ENCODE measurements at places on chromosomes 11 and 22.

GRCh38 chr11:33867561-33867960, 24.3 kb downstream of the LMO2 start:
- no peak for DNase-seq

- no peak for DNase-seq
Measured at GRCh38 chr11:71324788-71325417, 72.5 kb upstream of the SHANK2 start.

DNA sequence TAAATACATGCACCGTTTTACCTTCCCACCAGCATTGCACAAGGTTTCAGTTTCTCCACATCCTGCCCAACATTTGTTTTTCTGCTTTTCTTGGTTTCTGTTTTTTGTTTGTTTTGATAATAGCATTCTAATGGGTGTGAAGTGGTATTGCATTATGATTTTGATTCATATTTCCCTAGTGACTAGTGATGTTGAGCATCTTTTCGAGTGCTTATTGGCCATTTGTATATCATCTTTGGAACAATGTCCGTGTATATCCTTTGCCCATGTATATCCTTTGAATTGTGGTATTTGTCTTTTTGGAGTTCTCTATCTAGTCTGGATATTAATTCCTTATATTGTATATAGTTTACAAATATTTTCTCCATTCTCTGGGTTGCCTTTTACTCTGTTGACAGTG, 2914.8 kb upstream of the OR11H1 start:
- DNase-seq, result no peak

- DNase-seq, result no peak
Measured at GRCh38 chr11:114085965-114086793, 26.7 kb downstream of the ZBTB16 start.

DNA sequence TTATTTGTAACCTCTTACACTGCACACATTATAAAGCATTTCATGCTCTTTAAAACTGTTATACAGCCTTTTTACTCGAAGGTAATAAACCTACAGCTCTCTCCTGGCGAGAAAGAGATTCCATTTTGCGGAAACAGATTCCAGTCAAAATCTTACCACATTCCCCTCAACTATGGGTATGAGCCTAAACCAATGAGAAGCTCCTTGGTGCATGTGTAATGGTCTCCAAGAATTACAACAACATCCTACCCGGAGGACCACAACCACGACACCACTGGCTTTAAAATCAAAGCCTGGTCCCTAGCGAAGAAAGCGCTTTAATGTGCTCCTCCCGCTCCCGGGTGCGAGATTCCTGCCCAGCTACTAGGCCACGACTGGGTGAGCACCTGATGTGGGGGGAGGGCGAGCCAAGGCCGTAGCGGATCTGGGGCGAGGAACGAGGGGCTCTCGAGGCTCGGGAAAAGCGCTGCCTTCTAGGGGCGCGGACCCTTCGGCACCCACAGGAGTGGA, 821 bp downstream of the CELF1 start:
- DNase-seq, result no peak

DNA sequence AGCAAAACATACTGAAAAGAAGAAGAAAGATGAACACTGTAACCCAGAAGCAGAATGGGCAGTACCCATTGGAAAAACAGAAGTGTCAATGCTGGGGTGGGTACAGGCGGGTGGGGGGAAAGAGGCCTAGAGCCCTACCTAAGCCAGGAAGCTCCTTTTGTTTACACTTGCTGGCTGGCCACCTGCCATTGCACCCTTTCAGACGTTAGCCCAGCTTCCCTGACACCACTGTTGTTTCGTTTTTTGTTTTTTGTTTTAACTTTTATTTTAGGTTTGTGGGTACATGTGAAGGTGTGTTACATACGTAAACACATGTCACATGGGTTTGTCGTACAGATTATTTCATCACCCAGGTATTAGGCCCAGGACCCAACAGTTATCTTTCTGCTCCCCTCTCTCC, 55.4 kb downstream of the PLEKHA7 start:
- no peak for DNase-seq

GRCh38 chr11:72191961-72192381, at the start of gene FOLR1:
FOLR1 (plus strand) TSS chr11:72192140; CDS start chr11:72192174, 34 bp downstream.
- no peak for DNase-seq

DNA sequence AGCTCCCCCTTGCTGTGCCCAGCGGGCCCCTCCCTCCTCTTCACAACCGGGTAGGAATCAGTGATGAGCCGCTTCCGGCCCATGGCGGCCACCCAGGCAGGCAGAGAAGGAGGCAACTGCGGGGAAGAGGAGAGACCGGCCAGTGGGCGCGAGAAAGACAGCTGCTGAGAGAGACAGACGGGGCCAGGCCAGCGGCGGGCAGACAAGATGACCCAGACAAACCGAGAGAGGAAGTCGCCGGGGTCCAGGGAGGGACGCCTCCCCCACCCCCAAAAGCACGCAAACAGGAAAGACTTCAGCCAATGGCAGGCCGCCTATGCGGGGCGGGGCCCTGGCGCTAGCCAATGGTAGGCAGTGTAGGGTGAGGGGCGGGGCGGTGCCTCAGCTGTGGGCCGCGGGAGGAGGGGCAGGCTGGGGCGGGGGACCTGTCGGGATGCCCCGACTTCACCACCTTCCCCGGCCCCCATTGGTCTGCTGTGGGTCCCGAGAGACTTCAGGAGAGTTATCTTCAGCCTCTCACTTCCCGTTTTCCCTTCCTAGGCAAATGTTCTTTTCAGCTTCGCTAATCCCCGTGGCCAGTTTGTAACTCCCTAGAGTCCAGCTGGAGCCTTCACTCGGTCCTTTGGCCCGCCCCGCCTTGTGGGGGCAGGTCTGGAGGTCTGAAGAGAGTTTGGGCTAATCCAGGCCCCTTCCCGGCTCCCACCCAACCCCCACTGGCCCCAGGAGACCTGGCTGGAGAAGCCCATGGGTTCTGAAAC, at the start of gene POLD4:
Gene POLD4 (minus strand): TSS at position 230 of the 758 bp plus-strand sequence. CDS start 147 bp downstream, at position 83.
- peak; percentile 97 for DNase-seq

GRCh38 chr11:617912-618682, 2.3 kb upstream of the IRF7 start:
- no peak for DNase-seq

- DNase-seq, result no peak
Measured at GRCh38 chr22:42275970-42276369, 5.5 kb upstream of the TCF20 start.

GRCh38 chr11:125344846-125345420, 151.1 kb downstream of the FEZ1 start:
- no peak for DNase-seq
